ENCODE measurements at places on chromosomes 5 and 9. TPM values are rescaled to one million over a fixed set of nuclear protein-coding genes. Genes with fewer than 3 reads are reported as not detected.

DNA sequence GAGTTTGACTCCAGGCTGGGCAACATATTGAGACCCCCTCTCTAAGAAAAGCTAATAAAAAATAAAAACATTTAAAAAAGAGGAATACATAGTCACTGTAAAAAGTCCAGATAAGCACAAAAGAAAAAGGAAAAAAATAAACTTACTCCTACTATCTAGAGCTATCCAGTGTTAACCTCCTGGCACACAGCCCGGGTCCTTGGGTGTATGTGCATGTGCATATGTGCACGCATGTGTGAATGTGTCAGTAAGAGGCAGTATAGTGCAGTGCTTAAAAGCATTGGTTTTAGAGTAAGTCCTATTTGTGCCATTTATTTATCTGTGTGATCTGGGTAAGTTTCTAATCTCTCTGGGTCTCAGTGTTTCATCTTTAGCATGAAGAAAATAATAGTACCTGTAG is 26.7 kb downstream of the FAM219A start:
- no peak for DNase-seq

DNA sequence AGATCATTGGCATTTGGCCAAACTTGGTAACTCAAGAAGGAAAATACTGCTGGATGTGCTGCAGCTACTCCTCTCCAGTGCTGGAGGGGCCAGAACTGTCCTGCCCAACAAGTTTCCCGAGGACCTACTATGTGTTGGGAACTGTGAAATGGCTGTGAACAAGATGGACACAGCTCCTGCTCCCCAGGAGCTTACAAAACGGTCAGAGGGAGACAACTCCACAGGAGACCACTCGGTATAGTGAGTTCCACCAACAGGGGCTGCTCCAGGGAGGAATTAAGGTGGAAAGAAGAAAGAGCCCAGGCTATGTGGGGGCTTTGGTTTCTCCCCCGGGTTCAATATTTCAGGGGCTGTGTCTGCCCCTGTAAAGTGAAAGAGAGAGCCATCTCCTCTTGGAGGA is 78.8 kb downstream of the GNA14 start:
- DNase-seq, result no peak

GRCh38 chr5:96148376-96148775 is 186.7 kb upstream of the ELL2 start:
- no peak for DNase-seq

DNA sequence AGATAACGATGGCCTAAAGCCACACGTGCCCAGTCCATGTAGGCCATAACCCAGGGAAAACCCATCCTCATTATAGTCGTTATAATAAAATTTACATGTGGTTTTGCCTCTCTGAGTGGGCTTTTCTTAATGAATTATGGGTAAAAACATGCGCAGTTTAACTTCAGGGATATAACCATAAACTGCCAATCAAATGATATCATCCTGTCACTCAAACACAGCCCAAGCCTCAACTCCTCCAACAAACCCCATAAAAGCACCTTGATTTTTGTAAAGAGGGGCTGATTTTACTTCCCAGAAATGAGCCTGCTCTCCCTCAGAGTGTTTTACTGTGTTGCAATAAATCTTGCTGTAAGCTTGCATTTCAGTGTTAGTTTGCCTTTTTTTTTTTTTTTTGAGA is 15.8 kb upstream of the SETX start:
- DNase-seq, result no peak

DNA sequence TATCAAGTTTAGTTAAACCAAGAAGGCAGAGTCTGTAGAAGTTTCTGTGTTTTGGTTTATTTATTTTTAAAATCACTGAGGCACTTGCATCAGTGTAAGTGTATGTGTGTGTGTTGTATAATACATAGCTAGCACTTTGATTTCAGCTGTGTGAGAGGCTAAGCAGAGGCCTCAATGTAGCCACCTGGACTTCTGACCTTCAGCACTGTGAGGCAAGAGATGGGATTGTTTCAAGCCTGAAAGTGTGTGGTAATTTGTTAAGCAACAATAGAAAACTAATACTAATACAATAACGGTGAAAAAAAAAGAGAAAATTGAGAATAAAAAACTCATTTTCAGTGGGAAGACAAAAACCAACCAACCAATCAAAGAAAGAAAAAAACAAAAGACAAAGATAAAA is 327.3 kb downstream of the CDH18 start:
- no peak for DNase-seq

Gene PELO
- total RNA-seq, result 75.8 TPM

Gene LHX3
- not detected for total RNA-seq

Gene PCAT7
- total RNA-seq, result 5.2 TPM
